ENCODE measurements at places on chromosomes 12 and 14.

DNA sequence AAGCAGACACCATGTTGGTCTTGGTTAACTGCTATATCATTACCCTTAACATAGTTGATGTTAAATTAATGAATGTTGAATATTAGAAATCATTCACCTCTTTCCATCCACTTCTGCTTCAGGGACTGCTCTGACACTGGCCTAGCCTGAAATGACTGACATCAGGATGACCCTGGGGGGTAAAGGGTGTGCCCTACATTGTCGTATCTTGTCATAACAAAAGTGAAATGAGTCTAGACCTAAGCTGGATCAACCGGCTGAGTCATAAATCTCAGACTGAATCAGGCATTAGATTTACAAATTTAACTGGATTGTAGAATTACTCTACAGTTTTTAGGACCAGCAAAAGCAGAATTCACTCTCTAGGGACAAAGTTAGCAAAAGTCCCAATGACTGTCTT lies 35.3 kb downstream of the KICS2 start:
- DNase-seq: no peak

GRCh38 chr14:56808383-56809269 lies 1.7 kb downstream of the OTX2 start:
- no peak for DNase-seq

GRCh38 chr12:51306507-51306906 lies 17.5 kb downstream of the BIN2 start:
- DNase-seq: no peak

- no peak for DNase-seq
Measured at GRCh38 chr14:92651106-92651757, 97.2 kb downstream of the LGMN start.

- no peak for DNase-seq
Measured at GRCh38 chr14:73272393-73272792, 35.1 kb downstream of the PAPLN start.

DNA sequence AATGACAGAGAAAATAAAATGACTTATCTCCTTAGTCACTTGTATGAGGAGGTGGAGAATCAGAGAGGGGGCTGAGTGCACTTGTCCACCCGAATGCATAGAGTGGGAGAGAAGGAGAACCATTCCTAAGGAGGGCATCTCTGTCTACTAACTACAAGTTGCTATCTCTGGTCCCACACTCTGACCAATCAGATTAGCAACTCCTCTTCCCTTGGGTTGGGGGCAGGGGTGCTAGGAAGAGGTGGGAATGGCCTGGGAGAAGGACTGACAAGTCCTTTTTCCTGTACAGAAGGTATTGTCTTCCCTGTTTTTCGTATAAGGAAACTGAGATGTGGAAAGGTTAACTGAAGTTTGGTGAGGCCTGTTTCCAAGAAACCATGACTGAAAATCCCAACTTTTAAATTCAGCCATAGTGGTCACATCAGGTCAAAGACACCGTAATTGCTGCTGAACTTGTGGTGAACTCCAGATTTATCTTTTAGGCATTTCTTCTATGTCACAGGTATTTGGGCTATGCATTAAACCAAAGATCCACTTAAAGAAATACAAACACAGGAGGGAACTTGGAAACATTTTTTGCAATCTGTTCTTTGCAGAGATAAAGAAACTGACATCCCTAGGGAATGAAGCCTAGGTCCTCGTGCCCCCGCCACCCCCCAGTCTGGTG lies 207.8 kb downstream of the CRADD start:
- no peak for DNase-seq

GRCh38 chr12:96034621-96035282 lies 635 bp downstream of the LTA4H start:
- DNase-seq: no peak

DNA sequence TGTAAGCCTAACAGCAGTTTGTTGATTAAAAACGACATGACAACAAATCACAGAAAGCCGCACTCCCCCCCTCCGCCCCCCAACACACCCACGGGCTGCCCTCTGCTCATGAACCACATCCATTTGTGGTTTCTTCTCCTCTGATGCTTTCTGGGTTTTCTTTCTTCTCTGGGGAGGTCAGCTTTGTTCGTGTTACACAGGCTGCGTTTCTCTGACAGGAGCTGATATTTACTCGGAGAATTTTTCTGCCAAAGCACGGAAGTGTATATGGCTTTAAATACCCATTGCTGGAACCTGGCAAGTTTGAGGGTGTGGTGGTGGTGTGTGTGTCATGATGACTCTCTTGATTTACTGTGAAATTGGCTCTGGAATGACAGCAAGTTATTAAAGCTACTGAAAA lies 883.7 kb upstream of the TMEM132C start:
- no peak for DNase-seq

DNA sequence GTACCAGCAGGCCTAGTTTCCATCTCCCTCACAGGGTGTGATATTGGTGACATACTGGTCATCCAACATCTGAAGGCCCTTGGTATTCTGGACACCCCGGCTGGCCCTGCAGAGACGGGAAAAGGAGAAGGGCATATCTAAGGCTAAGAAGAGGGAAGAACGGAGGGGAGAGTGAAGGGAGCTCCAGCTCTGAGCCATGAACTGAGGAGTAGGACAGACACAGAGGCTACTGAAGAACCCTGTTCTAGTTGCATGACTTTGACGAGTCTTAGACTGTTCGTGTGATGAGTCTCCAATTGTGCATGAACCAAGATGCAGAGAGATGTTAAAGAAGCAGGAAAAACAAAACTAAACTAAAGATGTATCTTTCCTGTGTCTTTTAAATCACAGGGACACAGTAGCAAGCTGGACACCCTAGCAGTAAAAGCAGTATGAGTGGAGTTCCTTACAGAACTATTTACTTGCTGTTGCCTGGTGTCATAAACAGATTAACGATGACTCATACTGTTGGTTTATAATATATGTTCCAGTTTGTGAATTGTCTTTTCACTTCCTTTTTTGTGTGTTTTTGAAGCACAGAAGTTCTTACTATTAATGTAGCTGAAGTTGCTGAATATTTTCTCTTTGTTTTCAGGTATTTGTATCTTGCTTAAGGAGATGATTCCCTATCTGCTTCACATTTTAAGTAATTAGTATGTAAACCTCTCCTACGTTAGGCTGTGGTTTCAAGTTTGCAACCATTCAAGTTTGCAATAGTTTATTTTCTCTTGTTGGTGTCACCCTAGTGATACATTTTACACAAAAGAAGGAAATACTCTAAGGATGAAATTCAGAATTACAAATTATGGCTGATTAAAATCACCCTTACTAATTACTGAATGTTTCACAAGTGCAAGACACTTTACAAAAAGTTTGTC lies 15.7 kb downstream of the FAR2 start:
- no peak for DNase-seq

- no peak for DNase-seq
Measured at GRCh38 chr12:67816269-67816668, 167.7 kb downstream of the DYRK2 start.

DNA sequence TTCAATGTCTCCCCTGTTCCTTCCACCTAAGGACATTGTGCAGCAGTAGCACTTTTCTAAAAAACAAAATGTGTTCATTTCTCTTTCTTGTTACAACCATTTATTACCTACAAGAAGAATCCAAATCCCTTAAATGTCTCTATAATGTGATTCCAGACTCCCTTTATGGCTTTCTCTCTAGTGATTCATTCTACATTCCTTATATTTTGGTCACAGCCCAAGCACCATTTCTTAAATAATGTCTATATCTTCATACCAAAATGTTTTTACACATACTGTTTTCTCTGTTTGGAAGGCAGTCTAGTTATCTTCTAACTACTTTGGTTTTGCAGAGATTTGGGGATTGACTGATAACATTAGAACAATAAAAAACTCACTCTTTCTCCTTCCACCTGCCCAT lies 1037.3 kb upstream of the FLRT2 start:
- DNase-seq: no peak

GRCh38 chr12:12719496-12719895 lies 2.3 kb downstream of the CDKN1B start:
- DNase-seq: peak; percentile 48

GRCh38 chr12:95733141-95733825 lies 57.3 kb downstream of the NTN4 start:
- DNase-seq: no peak

DNA sequence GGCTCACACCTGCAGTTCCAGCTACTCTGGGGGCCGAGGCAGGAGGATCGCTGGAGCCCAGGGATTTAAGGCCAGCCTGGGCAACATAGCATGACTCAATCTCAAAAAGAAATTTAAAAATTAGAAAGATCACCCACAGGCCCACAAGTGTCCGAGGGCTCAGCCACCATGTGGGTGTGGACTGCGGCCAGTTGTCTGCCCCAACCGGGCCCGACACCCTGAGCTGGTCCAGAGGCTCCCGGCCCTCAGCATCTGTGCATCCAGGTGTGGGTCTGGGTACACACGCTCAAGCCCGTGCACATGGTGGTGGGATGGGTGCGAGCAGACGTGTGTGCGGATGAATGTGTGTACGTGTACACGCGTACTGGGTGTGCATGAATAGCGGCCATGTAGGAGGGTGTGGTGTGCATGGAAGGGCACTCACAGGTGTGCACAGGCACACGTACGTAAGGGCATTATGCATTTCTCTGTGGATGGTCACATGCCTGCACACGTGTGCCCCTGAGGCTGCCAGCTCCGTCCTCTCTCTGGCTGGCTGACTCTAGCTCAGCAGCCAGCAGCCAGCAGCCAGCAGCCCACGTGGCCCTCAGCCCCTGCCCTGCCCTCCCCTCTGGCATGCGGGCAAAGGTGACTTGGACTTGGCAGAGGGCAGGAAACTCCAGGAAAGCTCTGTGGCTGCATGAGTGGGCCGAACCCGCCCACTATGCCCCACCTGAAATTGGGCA lies 23.3 kb upstream of the NUDT14 start:
- DNase-seq: no peak

DNA sequence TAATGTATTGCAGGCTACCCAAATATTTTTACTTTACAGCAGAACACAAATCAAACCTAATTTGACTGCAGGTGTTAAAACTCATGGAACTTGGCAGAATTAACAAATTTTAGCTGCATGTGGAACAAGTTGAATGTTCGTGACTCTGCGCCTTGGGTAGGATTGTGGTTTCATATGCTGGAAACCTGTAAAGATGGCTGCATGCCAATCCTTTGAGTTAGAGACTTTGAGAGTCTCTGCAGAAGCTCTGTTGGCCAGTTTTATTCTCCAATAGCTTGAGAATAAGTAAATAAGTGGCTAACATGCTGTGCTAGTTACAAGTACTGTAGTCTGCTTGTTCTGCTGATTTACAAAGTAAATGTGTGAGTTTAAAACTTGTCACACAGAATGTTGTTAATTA lies 77.8 kb downstream of the PDE6H start:
- no peak for DNase-seq

GRCh38 chr12:92769124-92769901 lies 66.5 kb downstream of the PLEKHG7 start:
- no peak for DNase-seq

GRCh38 chr12:6998715-6999451 lies 19.4 kb downstream of the LPCAT3 start:
- DNase-seq: no peak

DNA sequence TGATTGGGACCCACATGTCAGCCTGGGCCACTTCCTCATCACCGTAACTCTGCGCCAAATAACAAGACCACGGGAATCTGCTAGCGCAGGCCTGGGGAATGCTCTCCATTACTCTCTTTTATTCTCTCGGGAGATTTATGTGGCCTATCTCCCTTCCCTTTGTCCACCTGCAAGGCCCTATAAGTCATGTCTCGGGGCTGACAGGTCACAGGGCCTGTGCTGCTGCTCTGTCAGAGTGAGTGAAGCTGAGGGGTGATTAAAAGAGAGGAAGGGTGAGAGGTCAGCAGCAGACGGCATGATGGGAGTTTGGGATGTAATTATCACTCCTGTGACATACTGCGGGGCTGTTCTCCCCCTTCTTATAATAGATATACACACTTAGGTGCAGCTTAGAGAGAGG lies 26.2 kb upstream of the GPATCH2L start:
- DNase-seq: no peak

DNA sequence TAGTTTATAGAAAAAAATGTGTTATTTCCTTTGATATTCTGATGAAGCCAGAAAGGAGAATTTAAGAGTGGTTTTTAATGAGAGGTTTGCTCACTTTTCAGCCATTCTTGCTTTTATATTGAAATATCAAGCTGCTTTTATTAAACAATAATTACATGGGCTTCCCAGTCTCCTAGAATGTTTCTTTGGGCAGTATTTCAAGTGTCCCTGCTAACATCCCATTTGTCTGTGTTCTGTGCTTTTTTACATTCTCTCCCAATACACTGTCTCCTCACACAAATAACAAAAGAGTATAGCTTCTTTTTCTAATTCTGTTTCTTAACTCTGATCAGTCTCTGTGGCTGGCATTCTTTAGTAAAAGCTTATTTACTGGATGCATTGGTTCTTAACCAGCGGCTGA lies 145.4 kb downstream of the TPH2 start:
- no peak for DNase-seq

GRCh38 chr12:92186038-92186470 lies 40.4 kb upstream of the BTG1 start:
- DNase-seq: no peak

- no peak for DNase-seq
Measured at GRCh38 chr12:131309700-131310099, 356.0 kb downstream of the ADGRD1 start.

DNA sequence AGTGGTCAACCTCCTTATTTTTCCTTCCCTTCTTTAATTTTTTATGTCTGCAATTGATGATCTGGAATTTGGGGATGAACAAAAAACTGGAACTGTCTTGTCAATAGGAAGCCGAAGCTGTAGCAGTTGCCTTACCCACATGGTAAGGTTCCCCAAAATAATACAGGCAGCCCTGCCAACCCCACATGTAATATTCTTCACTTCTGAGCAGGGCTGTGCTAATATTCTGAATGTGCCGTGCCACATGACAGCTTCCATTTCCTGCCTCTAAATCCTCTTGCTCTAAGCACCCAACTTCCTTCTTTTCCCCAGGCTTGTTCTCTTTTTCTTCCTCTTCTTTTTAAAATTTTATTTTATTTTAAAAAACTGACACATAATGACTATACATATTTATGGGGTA lies 39.6 kb downstream of the GPATCH2L start:
- DNase-seq: no peak

- no peak for DNase-seq
Measured at GRCh38 chr12:96360550-96360949, 39.7 kb downstream of the CDK17 start.

- DNase-seq: no peak
Measured at GRCh38 chr14:33647385-33647786, 303.5 kb downstream of the EGLN3 start.

GRCh38 chr12:25054783-25055144 lies 105.9 kb upstream of the BCAT1 start:
- DNase-seq: no peak

- no peak for DNase-seq
Measured at GRCh38 chr12:96375170-96375569, 25.1 kb downstream of the CDK17 start.

- no peak for DNase-seq
Measured at GRCh38 chr12:89893972-89894706, 185.5 kb upstream of the ATP2B1 start.
